Stimulated activated CD4-positive, alpha-beta T cell treated with anti-CD3 and anti-CD28 coated beads, Interleukin-2, amount 100 ng/mL, for 4 hours (primary cell): ENCODE measurements at places on chromosomes 1 and 21.

GRCh38 chr1:211577277-211577818 lies 1.6 kb downstream of the SLC30A1 start:
- DNase-seq = no peak

- no peak for DNase-seq
Observed at GRCh38 chr1:26861286-26861701, 1.7 kb upstream of the SFN start.

GRCh38 chr1:154697710-154698109 lies 89.7 kb upstream of the ADAR start:
- DNase-seq = no peak

DNA sequence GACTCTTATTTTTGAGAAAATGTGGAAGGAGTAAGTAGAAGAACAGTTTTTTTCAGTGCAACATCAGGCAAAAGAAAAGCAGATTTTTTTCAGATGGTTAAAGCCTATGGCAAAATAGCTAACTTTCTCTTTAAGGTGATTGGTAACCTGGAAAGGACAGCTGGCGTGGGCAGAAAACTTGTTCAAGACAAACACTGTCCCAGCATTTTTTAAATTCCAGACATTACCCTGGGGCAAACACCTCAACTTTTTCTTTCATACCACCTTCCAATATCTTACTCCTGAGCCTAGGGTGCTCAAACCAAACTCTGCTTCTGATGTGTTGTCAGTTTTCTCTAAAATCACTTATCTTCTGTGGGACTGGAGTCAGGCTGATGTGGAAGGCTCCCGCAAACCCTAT lies 2.7 kb upstream of the LEPR start:
- no peak for DNase-seq

- DNase-seq = no peak
Observed at GRCh38 chr1:32126770-32127169, 18.9 kb downstream of the KPNA6 start.

GRCh38 chr1:22362626-22363402 lies 88.8 kb upstream of the ZBTB40 start:
- DNase-seq = no peak

DNA sequence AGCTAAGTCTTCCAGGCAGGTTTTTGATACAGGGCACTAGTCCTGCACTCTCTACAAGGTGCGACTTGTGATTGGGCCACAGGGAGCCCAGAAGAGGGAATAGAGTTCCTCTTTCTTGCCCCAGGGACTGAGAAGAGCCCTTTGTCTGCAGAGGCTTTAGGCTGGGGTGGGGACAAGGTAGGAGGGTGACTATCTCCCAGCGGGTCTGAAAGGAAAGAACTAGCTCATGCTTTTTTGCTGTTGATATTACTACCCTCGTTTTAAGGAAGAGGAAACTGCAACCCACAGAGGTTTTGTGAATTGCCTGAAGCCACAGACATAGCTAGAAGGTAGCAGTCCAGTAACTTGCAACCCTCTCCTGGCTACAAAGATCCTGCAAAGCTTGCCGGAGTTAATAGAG lies 615.2 kb downstream of the MATN1 start:
- DNase-seq = no peak

- DNase-seq = no peak
Observed at GRCh38 chr1:44016890-44017400, 14.3 kb downstream of the SLC6A9 start.

- DNase-seq = no peak
Observed at GRCh38 chr21:25464275-25464674, 143.0 kb downstream of the MRPL39 start.

DNA sequence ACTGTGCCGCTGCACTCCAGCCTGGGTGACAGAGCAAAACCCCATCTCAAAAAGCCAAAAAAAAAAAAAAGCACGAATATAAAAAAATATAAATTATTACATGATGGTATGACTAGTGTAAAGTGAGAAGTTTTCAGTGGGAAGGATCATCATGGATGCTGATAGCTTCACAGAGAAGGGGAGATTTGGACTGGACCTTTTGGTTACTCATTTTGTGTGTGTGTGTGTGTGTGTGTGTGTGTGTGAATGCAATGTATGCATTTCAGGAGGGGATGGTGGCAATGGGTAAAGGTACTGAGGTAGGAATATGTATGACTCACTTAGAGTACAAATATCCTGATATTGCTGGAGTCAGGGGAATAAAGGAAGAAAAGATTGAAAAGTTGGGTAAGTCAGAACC lies 22.7 kb upstream of the SDE2 start:
- DNase-seq = no peak
